NCI-H2029 (cell line): ENCODE measurements at places on chromosomes 1 and 21.

DNA sequence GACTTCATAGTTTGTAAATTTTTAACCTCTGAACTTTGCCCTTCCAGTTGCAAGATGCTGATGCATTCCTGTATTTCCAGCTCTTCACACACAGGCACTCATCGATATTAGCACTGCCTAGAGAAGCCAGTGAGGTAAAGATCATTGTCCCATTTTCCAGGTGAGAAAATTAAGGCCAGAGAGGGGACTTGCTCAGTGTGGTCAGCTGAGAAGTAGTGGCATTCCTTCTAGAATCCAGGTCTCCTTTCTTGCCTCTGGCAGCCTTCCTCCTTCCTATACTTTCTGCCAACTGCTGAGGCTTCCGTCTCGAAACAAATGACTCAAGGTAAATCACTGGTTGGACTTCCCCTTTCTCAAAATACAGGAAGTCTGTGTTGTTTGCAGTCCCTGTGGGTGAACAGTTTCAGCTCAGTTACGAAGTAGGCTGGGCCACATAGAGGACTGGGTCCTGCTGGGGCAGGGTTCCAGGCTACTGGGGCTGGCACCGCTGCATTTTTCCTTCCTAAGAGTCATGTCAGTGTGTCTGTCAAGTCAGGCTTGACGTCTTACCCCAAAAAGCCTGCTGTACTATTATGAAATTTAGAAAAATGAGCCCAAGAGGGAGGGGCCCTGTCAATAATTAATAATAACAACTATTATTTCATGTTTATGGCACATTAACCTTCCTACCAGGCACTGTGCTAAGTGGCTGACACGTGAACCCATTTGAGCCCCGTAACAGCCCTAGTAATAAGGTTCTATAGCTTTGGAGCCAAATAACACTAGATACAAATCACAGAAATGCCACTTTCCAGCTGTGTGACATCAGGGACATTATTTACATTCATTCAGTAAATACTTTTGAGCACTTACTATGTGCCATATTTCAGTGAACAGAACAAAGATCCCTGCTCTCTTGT, 16.6 kb upstream of the RNF19B start:
- DNase-seq, result no peak

DNA sequence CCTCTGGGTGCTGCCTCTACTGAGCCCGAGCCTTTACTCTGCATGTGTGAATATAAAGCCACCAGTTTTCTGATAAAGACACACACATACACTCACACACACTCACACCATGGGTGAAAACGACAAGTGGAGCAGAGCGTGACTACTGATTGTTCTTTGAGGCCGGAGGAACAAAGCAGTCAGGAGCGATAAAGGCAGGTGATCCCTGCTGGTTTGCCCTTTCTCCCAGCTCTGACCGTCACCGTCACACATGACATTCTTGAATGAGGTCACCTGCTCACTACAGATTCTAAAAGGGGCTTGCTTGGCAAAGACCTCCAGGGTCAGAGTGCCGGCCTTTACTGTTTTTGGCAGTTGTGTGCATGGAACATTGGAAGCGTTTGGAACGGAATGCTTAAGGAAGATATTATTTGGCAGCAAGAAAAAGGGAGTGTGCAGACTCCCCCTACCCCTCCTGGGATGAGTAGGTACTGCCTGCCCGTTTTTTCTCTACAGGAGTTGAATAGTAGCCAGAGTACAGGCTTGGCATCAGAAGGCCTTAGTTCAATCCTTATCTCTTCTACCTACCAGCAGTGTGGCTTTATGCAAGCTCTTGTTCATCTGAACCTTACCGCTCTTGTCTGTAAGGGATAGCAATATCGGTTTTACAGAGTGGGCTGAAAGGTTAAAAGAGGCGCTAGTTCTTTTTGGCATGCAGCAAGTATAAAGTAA, 79.7 kb downstream of the PBX1 start:
- DNase-seq, result no peak

- DNase-seq, result no peak
Measured at GRCh38 chr1:103516693-103517092, 8.8 kb upstream of the RNPC3 start.

- DNase-seq, result no peak
Measured at GRCh38 chr1:244041466-244042120, 9.5 kb upstream of the ZBTB18 start.

DNA sequence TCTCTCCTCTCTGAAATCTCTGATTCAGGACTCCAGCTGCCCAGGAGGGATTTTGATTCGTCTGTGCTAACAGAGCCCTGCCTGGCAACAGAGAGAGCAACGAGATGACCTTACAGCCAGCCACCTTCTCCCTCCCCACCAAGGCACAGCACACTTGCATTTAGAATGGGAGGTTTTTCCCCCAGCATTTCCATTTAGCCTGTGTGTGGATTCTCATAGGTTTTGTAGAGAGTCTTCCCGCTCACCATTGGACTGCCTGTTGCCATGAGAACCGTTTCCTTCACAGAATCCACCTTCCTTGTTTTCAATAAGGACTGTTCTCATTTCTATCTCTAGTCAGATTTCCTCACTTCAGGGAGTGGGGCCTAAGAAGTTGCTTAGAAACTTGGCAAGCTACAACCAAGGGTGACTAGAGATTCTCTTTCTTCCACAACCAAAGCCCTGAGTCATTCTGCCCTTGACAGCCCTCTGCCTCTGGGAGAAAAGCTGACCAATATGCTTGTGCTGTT, 5.8 kb upstream of the IKBKE start:
- DNase-seq, result no peak
